ENCODE measurements at places on chromosomes 4 and X.

GRCh38 chr4:38149997-38150671 lies 189.9 kb downstream of the PTTG2 start:
- no peak for DNase-seq

DNA sequence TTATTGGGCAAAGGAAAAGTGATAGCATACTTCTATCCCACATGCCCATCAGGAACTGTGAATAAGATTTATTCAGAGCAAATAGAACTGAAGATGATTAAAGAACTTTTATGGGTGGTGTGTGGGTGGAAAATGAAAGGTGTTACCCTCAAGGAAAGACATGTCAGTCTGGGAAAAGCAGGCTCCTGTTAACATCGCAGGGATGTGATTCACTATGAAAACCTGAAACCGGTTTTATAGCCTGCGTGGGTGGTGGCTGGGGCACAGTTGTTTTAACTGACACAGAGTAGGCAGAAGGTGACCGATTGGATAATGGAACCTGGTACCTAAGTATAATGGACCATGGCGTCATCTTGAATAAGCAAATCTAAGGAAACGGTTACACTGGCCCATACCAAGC lies 61.3 kb upstream of the CASK start:
- DNase-seq = no peak

GRCh38 chrX:33307911-33308354 lies 96.6 kb upstream of the DMD start:
- no peak for DNase-seq

GRCh38 chrX:118807151-118808017 lies 16.2 kb upstream of the ZCCHC12 start:
- DNase-seq = peak; percentile 8

DNA sequence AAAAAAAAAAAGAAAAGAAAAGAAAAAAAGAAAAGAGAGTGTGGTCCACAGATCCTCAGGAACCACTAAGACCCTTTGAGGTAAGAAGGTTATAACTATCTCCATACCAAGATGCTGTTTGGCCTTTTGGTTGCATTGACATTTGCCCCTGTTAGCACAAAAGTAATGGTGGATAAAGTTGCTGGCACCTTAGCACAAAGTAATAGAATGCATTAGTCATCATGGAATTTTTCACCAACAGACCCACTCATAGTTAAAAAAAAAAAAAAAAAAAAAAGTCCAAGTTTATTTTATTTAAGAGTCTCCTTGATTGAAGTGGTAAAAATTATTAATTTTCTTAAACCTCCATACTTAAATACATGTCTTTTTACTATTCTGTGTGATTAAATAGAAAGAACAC lies 78.4 kb upstream of the RBPJ start:
- no peak for DNase-seq

Data from NCI-H1417 treated with DMSO at 0.1 percent for 48 hours (cell line).